H1 (cell line): ENCODE measurements at places on chromosomes 3 and 15. TPM values are rescaled to one million over a fixed set of nuclear protein-coding genes. Genes with fewer than 3 reads are reported as not detected.

GRCh38 chr3:185825639-185826481 lies 1.0 kb upstream of the IGF2BP2 start:
- no peak for DNase-seq

- no peak for DNase-seq
Measured at GRCh38 chr3:12369598-12369997, 80.7 kb downstream of the PPARG start.

DNA sequence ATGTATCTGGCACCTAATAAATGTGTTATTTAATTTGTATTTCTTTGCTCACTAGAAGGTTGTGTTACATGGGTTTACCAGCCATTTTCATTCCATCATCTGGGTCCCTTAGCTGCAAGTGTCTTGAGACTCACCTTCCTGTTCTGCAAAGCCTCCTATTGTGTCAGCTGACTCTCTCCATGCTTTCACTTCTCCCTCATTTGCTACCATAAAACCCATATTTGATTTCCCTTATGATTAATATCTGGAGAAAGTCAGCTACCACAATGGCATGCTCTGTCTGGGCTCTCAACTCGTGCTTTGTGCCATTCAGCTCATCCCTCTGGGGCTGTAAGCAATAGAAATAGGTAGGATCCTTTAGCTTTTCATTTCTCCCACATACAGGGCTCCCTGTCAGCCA lies 79.5 kb upstream of the EIF1B start:
- DNase-seq: no peak

Gene SERPINI2
- total RNA-seq: 0.25 and 0.26 TPM in 2 replicates

Gene ISY1
- 16.6 and 21.8 TPM in 2 replicates for total RNA-seq

Gene HCN4
- 8.5 and 9.3 TPM in 2 replicates for total RNA-seq

Gene CALML4
- 9.3 and 12.5 TPM in 2 replicates for total RNA-seq

Gene LARP6
- 20.2 and 21.0 TPM in 2 replicates for total RNA-seq
